ENCODE measurements at places on chromosomes 3 and 15.

- DNase-seq = no peak
Measured at GRCh38 chr3:31232055-31233025, 300.4 kb upstream of the STT3B start.

GRCh38 chr3:111787556-111788463, 71.3 kb upstream of the PHLDB2 start:
- no peak for DNase-seq

- no peak for DNase-seq
Measured at GRCh38 chr3:38507120-38507519, 11.0 kb downstream of the EXOG start.

DNA sequence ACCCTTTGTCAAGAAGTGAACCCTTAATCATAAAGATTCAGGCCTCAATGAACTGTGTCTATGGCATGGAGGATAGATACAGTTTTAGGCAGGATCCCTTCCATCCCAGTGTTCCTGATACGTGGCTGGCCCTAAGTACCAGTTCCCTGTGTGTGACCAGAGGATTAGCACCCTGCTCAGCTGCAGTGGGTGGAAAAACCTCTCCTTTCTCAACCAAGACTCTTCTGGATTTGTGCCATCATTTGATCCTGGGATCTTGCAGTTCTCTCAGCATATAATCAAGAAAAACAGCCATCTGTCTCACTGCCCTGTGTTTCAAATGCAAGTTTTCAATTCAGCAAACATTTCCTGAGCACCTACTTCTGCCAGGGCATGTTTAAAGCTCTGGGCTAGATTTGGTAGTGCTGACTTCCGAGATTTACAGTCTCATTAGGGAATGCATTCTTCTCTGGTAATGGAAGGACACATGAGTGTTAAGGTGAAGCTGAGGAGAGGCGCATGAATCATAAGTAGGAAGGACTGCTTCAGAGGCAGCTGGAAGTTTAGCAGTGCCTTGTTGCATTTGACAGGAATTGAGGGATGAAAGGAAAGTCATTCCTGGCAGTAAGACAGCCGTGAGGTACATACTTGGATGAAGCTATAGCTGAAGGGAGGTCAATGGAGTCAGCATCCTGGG, 388.3 kb downstream of the MFSD1 start:
- no peak for DNase-seq

GRCh38 chr3:34212175-34212574, 413.7 kb downstream of the PDCD6IP start:
- no peak for DNase-seq

DNA sequence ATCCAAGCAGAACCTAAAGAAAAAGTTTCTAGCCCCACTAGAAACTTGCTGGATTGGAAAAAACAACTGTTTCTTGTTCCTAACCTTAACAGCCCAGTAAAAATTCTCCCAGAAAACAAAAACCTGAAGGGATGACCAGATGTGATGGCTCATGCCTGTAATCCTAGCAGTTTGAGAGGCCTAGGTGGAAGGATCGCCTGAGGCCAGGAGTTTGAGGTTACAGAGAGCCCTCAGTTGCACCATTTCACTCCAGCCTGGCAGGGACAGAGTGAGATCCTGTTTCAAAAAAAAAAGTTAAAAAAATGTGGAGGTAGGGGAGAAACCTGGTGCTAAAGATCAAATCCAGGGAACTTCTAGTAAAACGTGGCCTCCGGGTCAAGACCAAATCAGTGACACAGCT, 38.6 kb upstream of the RAF1 start:
- DNase-seq = no peak

- DNase-seq = no peak
Measured at GRCh38 chr3:99686469-99686868, 48.1 kb downstream of the COL8A1 start.

DNA sequence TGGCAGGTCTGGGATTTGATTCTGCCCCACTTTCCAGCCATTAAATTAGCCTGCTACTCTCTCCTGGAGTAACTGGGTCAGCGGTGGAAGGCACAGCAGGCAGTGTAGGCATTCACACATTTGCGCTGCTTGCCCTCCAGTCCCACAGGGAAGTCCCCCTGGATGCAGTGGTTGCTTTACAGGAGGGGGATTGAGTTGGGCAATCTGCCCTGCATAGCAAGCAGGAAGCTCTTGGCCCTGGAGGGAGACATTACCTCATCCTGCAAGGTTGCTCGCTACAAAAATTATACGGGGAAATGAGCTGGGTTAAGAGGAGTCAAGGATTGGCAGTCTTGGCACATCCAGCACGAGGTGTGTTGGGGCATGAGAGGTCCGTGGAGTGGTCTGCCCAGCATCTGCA, 14.8 kb downstream of the MCM2 start:
- DNase-seq = no peak

- no peak for DNase-seq
Measured at GRCh38 chr3:136166507-136166906, 29.6 kb downstream of the MSL2 start.

- DNase-seq = no peak
Measured at GRCh38 chr15:48636511-48636910, 9.0 kb downstream of the FBN1 start.

- no peak for DNase-seq
Measured at GRCh38 chr3:26621906-26622620, 509 bp upstream of the LRRC3B start.

DNA sequence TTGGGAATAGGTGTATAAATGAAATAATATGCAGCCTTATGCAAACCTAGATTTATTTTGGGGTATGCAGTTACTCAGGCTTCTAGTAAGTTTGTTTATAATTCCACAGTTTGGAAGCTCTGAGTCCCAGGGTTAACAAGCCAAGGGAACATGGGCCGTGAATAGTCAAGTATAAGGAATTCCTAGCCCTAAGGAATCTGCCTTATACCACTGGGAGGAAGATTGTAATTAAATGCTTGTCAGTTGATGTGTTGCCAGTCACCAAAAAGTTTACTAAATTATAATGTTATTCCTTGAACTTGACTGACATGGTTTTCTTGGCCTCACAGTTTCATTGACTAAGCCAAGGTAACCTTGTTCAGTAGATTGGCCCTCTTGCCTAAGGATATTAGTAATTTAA, 72.4 kb upstream of the SGO1 start:
- DNase-seq = no peak

DNA sequence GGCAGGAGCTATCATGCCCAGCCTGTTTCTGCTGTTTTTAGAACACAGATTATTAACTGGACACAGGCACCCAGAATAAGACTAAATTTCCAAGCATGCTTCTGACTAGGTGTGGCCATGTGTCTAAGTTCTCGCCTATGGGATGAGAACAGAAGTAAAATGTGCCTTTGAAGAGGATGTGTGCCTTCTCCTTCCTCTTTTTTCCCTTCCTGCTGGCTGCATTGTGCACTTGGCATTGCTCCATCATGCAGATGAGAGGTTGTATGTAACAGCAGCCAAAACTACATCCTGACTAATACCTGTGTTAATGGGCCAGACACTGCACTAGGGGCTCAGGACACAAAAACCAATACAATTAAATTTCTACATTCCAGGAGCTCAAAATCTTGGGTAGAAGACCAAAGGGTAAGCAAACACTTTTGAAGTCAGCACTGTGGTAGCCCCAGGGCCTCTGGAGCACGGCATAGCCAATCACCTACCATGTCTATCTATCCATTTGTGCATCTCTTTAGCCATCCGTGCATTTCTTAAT, 40.9 kb upstream of the RNU6-1 start:
- no peak for DNase-seq

DNA sequence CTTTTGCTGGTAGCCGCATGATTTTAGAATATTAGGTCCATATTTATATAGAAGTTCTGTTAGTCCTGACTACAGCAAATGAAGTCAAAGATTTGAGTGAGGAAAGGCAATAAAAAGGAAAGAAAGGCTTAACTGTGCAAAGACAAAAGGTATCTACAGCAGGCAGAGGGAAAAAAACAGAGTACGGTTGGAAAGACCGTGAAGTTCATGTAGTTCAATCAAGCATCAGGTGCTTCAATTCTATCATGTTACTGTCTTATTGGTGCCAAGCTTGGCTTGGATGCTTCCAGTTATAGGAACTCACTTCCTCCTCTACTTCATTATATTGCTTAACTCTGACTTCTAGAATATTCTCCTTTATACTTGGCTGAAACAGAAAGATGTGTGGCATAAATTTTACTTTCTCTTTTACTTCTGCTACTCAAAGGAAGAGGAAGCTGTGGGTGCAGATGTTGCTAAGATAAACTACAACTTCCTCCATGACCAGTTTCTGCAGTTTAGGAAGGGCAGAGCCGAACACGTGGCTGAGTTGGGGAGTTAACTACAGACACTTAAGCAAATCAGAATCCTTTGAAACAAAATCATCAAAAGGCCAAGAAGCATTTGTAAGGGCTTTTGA, 72.6 kb upstream of the ZBED2 start:
- DNase-seq = no peak

DNA sequence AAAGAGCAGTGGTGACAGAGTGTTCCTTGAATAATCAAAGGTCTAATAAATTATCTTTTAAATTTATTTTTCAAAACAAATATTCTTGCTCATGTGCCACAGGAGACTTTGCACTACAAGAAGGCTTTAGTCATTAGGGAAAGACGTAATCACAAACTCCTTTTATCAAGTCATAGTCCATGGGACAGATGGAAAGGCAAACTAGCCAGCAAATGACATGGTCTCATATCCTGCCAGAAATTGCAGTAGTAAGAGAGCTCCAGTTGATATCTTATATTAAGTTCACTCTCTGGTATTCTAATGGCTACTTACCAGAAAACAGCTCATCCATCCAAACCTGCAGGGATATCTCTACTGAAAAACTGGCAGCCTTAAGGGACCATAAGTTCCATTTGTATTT, 225.0 kb upstream of the TP63 start:
- no peak for DNase-seq

DNA sequence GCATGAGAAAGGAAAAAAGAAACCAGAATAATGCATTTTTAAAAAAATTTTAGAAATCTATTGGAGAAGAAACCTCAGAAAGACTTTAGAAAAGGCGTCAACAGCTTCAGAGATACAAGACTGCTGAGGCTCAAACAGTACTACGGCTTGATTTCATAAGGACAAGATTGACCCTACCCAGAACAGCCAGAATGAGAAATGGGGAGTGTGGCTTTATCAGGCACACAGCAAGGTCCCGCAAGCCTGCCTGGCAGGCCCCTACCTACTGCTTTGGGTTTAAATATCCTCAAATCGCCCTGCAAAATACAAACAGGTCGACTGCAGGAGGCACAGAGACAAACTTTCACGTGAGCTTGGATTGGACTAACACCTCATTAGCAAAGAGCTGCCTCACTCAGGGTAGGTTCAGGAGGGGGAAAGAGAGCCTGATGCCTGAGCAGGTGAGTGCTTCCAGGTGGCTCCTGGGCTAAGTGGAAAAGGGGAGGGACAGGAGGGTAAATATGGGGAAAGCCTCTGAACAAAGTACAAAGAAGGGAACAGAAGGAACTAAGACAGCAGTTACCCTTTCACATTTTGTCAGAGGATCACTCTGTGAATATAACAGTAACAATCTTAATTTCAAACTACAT, 87.5 kb downstream of the RORA start:
- DNase-seq = no peak

DNA sequence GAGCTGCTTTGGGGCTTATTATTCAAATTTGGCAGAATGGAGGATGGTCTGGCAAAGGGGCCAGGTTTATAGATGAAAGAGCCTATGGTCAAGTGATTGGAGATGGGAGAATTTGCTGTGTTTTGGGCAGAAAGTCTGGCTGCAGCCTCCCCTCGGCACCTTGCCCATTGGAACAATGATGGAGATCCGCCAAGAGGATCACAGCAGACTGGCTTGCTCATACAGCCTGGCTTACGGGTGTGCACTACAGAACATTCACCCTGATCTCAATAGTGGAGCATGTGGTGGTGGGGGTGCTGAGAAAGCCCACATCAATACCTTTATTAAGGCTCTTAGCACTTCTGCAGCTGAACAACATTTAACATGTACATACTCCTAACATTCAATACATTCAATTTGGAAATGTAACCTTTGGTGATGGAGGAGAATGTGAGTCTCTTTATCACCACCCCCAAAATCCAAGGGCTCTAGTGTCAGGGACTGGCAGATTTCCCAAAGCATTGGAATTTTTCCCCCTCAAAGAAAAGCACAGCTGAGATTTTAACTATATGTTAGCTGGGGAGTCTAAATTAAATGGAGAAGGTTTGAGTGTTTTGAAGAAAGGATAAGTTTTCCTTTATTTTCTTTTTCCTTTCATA, 118.4 kb upstream of the TMC3 start:
- no peak for DNase-seq

DNA sequence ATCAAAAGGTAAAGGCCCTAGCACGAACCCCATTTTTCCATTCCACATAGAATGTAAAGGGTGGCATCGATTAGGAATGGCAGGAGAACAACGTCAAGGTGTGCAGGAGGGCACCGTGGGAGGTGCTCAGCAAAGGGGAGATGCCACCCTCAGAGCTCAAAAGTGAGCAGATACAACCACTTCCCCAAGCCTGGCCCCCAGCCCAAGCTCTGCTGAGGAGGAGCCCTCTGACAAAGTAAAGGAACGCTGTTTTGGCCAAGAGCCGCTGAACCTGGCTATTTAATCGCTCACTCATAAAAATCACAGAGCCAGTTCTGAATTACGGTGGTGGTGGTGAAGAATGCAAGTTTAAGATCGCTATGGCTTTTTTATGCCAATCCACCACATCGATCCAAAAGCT, 12.4 kb downstream of the GNB5 start:
- no peak for DNase-seq

DNA sequence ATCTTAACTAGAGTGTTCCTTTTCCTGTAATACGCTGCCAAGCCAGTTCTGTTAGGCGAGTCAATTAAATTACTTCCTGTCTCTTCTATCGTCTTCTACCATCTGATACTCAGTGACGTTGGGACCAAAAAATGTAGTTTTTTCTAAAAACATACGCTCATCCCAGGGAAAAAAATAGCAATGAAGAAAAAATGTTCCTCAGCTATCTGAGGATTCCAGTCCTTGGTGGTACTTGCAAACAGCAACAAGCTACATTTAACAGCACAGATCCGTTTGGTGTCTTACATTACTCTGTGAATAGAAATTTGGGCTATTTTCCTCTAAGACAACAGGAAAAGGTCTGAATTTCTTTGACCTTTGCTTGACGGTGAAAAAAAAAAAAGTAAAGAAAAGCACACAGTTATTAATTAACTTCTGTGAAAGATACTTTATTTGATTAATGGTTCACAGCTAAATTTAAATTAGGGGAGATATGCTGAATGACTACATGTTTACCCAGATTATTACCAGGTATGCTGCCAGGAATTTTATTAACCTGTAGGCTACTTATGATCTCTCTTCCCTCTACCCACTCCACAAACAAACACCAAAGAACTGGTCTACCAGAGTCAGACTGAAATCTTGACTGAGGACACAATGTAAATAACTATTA, 254.4 kb upstream of the ZPLD1 start:
- no peak for DNase-seq

- no peak for DNase-seq
Measured at GRCh38 chr3:114494498-114494897, 200.7 kb downstream of the TIGIT start.
